Fibroblast of villous mesenchyme (primary cell): ENCODE measurements at places on chromosomes 5 and 9. TPM values are rescaled to one million over a fixed set of nuclear protein-coding genes. Genes with fewer than 3 reads are reported as not detected.

The HTR4 gene
- total RNA-seq, result not detected in 2 replicates

The ESM1 gene
- under 0.01 and 0.86 TPM in 2 replicates for total RNA-seq

The TPD52L3 gene
- total RNA-seq, result not detected in 2 replicates

The C9 gene
- under 0.01 TPM in 1 of 2 replicates, not detected in the other for total RNA-seq

The FAM81B gene
- 0.32 TPM in 1 of 2 replicates, not detected in the other for total RNA-seq

The CERCAM gene
- total RNA-seq, result 80.2 and 86.8 TPM in 2 replicates

The TMC1 gene
- total RNA-seq, result under 0.01 and 1.3 TPM in 2 replicates

The NTMT1 gene
- 34.8 and 36.3 TPM in 2 replicates for total RNA-seq

The PNPLA7 gene
- 0.64 and 1.3 TPM in 2 replicates for total RNA-seq

The CRHBP gene
- total RNA-seq, result not detected in 2 replicates
